ENCODE measurements at places on chromosomes 4 and X.

- no peak for DNase-seq
Observed at GRCh38 chr4:187992971-187993370, 2.6 kb upstream of the ZFP42 start.

DNA sequence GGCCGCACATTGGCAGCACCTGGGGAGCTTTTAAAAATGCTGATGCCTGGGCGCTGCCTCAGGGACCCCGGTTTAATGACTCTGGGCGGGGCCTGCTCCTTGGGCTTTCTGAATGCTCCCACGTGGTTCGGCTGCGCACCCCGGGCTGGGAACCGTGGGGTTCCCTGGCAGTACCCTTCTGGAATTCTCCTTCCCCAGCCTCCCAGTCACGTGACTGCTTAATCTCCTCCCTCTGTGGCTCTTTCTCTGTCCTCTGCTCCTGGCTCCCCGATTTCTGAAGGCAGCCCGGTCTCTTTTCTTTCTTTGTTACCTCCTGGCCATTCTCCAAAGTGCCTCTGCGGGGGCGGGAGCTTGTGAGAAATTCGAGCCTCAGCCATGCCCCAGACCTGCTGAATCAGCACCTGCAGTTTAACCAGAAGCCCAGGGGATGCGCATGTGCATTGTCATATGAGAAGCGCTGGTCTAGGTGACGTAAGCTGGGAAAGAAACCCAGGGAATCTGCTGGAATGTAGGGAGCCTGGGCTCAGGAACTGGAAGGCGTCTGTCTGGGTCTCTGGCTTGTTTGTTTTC, 16.6 kb downstream of the CLCN4 start:
- no peak for DNase-seq

GRCh38 chrX:69503782-69504625, at the start of gene NALF2:
TSS of gene NALF2 (plus strand) at chrX:69504326. CDS start at chrX:69505283, 957 bp downstream.
- no peak for DNase-seq

- no peak for DNase-seq
Observed at GRCh38 chr4:153808175-153808574, 19.3 kb upstream of the SFRP2 start.

DNA sequence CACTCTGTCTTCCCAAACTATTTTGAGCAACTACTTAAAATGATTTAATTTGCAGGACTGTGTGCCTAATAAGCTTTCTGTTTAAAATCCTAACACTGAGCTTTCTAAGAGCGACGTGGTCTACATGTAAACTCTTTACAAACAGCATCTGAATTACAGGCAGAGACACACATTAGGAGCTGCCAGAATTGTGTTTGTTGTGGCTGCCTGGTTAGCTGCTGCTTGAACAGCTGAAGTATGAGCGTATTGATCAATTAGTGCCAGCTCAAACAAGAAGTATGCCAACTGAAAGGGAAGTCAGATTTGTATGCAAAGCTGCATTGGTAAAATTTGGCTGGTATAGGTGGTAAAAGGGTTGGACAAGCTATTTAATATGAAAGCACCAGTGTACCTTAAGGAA, 384.4 kb downstream of the PCDH7 start:
- DNase-seq = no peak

GRCh38 chr4:65021149-65021548, 611.9 kb upstream of the TECRL start:
- DNase-seq = no peak

DNA sequence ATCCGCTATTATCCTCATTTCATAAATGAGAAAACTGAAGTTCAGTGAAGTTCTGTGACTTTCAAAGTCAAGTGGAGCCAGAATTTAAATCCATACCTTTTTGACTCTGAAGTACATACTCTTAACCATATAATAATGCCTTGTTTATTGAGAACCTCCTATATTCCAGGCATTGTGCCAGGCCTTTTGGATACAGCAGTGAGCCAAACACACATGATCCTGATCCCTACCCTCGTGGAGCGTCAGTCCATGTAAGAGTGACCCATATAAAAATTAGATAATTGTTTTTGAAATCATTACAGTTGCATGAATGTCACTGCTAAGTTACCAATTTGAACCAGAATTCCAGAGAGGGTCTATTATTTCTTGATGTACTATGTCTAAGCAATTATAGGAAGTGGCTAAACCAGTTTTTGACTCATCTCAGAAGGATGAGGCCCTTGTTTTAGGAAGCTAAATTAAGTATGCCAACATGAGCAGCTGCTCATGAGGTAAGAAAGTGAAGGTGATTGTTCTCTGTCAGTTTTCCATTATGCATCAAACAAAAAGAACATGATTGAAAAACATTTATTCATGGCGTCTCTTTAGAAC, 289.5 kb downstream of the GLUD2 start:
- DNase-seq = no peak

GRCh38 chr4:173367946-173368345, 2.8 kb upstream of the SAP30 start:
- DNase-seq = no peak

- no peak for DNase-seq
Observed at GRCh38 chr4:169311643-169312365, 41.0 kb upstream of the SH3RF1 start.

DNA sequence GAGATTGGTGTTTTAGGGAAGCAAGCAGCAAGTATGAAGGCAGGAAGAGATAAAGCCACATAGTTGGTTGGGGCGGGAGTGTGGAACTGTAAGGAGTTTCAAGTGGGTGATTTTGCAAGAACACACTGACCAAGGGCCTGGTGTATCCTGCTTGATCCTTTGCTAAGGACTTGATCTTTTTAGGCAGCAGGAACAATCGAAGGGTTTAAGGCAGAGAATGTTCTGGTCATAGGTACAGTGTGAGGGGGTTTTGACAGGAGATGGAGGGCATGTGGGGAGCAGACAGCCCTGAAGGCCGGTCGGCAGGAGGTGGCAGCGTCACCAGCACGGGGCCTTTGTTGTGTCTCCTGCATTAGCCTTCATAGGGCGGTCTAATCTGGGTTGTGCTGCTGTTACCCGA, 54.7 kb downstream of the FAM193A start:
- no peak for DNase-seq

GRCh38 chr4:181550381-181550780, 692.8 kb upstream of the TENM3 start:
- no peak for DNase-seq

Measured in T-helper 2 cell (primary cell).